ENCODE measurements at places on chromosomes 7 and 10.

DNA sequence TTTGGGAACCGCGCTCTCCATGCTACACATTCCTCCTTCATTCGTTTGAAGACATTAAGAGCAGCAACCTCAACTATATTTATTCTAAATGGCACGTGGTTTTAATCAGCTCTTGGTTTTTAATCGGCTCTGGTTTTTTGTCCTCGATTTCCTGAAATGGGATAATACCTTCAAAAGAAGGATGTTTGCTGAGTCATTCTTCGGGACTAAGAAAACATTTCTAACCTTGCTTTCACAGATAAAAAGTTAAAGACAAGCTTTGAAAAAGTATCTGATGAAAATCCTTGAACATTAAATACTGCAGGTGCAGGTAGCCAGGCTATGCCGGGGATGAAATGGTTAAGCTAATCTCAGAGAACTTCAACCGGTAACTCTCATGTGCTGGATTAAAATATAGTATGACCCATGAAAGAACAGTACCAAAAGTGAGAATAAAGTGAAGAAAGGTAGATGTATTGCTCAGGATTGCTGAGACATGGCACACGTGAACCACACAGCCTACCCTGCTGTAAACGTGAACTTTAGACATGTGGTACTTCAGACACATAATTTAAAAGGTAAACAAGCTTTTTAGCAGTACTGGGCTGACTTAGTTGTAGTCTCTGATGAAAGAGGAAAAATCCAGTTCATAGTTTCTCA lies 89.1 kb downstream of the PTPRN2 start:
- no peak for DNase-seq

GRCh38 chr10:117477961-117478670 lies 64.4 kb upstream of the EMX2 start:
- DNase-seq, result peak; percentile 80

DNA sequence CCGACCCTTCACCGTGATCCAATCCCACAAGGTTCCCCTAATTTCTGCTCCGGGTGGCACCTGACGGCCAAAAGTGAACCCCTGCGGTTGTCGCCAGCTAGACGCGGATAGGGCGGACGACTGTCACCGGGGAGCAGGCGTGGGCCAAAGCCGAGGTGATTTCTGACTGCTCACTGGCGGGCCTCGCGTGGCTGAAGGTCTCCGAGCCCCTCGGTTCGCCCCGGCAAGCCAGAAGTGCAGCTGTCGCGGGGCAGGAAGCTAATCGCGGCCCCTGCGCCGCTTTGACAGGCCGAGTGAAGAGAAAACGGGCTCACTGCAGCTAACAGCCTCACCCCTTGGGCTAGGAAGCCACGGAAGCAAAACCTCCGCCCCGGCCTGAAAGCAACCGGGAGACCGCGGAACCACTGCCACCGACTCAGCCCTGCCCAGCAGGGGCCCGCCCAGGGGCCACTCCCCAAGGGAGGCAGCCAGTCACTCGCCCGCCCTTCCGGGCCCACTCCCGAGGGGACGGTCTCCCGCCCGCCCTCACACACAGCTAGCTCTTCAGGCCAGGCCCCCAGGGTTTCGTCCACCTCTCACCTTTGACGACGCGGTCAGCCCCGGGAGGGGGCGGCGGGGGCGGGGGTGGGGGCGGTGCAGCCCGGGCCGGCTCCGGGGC lies 469 bp downstream of the PPP3CB start:
- DNase-seq, result peak; percentile 90

- no peak for DNase-seq
These were observed 32.2 kb downstream of the HACD1 start for GRCh38 chr10:17585016-17585415.

GRCh38 chr10:112175409-112175808 lies 8.2 kb downstream of the GPAM start:
- no peak for DNase-seq

- no peak for DNase-seq
These were observed 80.5 kb downstream of the TBXAS1 start for GRCh38 chr7:139909379-139910050.
